ENCODE measurements at places on chromosomes 6 and 20. TPM values are rescaled to one million over a fixed set of nuclear protein-coding genes. Genes with fewer than 3 reads are reported as not detected.
A peak's percentile ranks its signal among the peaks of the same experiment; 100 is the strongest.

ISM1 gene
- 14.5 TPM for total RNA-seq

FNDC11 gene
- not detected for total RNA-seq

CYP24A1 gene
- 5.9 TPM for total RNA-seq

CCN6 gene
- total RNA-seq = not detected

TENT5A gene
- 20.6 TPM for total RNA-seq

TXLNB gene
- total RNA-seq = 0.49 TPM

GRCh38 chr20:4604580-4604979 lies 117.1 kb upstream of the PRND start:
- H3K4me3 ChIP-seq = no peak overlapping the region
- no peaks in the 10 kb centered on the region for H3K27me3 ChIP-seq
- no peak overlapping the region for H3K27ac ChIP-seq
- peaks cover 6% of the 10 kb centered on the region for H3K4me1 ChIP-seq

DNA sequence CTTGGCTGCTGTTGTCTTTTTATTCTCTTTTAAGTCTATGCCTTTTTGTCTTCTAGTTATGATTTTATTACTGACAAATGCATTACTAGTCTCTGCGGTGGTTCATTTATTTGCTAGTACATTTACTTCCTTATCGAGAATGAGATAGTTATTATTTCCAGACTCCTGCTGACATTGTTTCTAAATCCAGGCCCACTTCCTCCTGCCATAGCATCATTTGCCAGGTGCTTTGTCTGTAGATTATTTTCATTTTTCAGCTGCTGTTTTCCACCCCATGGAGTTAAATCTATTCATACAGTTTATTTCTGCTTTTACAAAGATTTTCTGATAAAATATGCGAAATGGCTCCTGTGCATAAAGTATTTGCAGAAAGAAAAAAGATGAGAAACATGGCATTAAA lies 459.7 kb downstream of the MMUT start:
- peaks cover 9% of the 10 kb centered on the region for H3K4me1 ChIP-seq
- no peaks in the 10 kb centered on the region for H3K36me3 ChIP-seq
- no peaks in the 10 kb centered on the region for H3K27me3 ChIP-seq
- no peak for DNase-seq
- H3K27ac ChIP-seq = no peak overlapping the region

DNA sequence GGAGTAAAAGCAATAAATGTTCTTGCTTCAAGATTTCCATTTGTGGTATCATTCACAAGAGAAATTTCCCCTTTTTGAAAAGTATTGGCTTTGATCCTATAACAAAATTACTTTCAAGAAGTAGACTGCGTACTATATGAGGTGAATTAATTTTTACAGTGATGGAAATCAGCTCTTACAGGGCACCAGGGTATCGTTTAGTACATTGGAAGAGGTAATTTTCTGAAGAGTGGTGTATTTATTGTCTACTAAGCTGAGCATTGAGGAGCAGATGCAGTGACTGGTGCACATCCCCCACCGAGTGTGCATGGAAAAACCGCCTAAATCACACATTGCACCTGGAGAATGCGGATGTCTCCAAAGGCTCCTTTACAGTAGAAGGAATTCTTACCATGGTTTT lies 209.5 kb downstream of the SAMD5 start:
- H3K27me3 ChIP-seq = no peaks in the 10 kb centered on the region
- no peak overlapping the region for H3K27ac ChIP-seq
- H3K36me3 ChIP-seq = no peaks in the 10 kb centered on the region
- DNase-seq = no peak

DNA sequence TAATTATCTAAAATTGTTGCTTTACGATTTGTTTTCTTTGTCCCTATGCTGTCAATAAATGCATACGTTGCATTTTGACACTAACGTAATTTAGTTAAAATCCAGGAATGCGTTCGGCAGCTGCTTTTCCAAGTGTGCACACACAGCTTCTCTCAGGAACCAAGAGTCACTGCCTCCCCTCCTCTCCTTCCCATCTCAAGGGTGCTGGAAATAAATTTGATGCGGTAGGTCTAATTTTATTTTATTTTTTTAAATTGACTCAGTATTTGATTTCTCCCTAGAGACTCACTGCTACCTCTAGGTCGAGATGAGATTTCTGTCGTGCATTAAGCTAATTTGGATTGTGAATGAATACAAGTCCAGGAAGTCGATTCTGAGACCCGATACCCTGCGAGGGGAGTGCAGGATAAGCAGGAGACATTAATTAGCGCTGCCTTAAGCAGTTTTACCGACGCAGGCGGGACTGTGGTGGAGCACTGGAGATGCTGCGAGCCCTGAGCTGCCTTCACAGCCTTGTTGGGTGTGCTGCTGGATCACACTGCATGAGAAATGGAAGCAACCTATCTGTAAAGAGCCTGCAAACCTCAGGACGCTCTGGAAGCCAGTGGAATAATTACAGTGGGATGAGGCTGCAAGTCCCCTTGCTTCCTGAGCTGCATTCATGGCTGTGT lies 381.2 kb downstream of the C6orf118 start:
- H3K4me3 ChIP-seq = no peak overlapping the region
- no peaks in the 10 kb centered on the region for H3K27me3 ChIP-seq
- H3K4me1 ChIP-seq = no peaks in the 10 kb centered on the region
- H3K27ac ChIP-seq = no peak overlapping the region

GRCh38 chr6:100959280-100959679 lies 78.2 kb upstream of the ASCC3 start:
- H3K4me1 ChIP-seq = no peaks in the 10 kb centered on the region
- no peak for DNase-seq
- H3K27ac ChIP-seq = no peak overlapping the region
- H3K27me3 ChIP-seq = no peaks in the 10 kb centered on the region
- H3K36me3 ChIP-seq = no peaks in the 10 kb centered on the region
- H3K4me3 ChIP-seq = no peak overlapping the region

- H3K27me3 ChIP-seq = no peaks in the 10 kb centered on the region
- no peak for DNase-seq
- peak overlapping the region; percentile 36 for H3K27ac ChIP-seq
- no peak overlapping the region for H3K4me3 ChIP-seq
- H3K4me1 ChIP-seq = peaks cover 26% of the 10 kb centered on the region
- no peaks in the 10 kb centered on the region for H3K36me3 ChIP-seq
Observed at GRCh38 chr6:2817903-2818443, 23.7 kb downstream of the SERPINB1 start.

GRCh38 chr6:4271761-4272470 lies 136.5 kb upstream of the ECI2 start:
- DNase-seq = no peak
- H3K36me3 ChIP-seq = no peaks in the 10 kb centered on the region
- no peaks in the 10 kb centered on the region for H3K27me3 ChIP-seq
- H3K27ac ChIP-seq = no peak overlapping the region

DNA sequence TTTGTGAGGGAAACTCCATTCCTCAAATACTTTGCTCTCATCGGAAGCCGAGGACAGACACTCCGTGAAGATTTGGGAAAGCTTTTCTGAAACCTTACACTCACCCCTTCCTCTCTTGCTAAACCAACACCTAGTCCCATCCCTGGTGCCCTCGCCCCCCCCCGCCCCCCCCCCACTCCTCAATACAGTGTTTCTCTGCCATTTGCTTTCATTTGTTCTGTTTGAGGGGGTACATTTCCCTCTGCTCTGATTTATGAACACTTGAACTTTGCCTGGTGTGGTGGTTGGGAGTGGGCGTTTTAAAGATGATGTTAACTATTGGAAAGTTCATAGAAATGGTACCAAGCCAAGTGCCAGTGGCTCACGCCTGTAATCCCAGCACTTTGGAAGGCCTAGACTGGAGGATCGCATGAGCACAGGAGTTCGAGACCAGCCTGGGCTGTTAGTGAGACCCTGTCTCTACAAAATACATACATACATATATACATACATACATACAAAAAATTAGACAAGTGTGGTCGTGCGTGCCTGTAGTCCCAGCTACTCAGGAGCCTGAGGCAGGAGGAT lies 1.1 kb downstream of the RAB32 start:
- no peaks in the 10 kb centered on the region for H3K36me3 ChIP-seq
- H3K4me3 ChIP-seq = peak overlapping the region; percentile 84
- peaks cover 40% of the 10 kb centered on the region for H3K4me1 ChIP-seq
- H3K27ac ChIP-seq = peak overlapping the region; percentile 97

GRCh38 chr20:9261781-9262180 lies 192.9 kb downstream of the PLCB4 start:
- H3K4me3 ChIP-seq = no peak overlapping the region
- H3K27me3 ChIP-seq = no peaks in the 10 kb centered on the region
- H3K4me1 ChIP-seq = peaks cover 6% of the 10 kb centered on the region
- DNase-seq = no peak

GRCh38 chr6:44078827-44079671 lies 48.2 kb downstream of the MRPL14 start:
- no peak overlapping the region for H3K27ac ChIP-seq
- no peaks in the 10 kb centered on the region for H3K36me3 ChIP-seq
- no peak overlapping the region for H3K4me3 ChIP-seq
- peaks cover 44% of the 10 kb centered on the region for H3K4me1 ChIP-seq
- no peaks in the 10 kb centered on the region for H3K27me3 ChIP-seq
- no peak for DNase-seq

- no peak overlapping the region for H3K27ac ChIP-seq
- H3K4me3 ChIP-seq = no peak overlapping the region
- H3K27me3 ChIP-seq = no peaks in the 10 kb centered on the region
- H3K4me1 ChIP-seq = peaks cover 7% of the 10 kb centered on the region
- no peak for DNase-seq
- no peaks in the 10 kb centered on the region for H3K36me3 ChIP-seq
Observed at GRCh38 chr20:56347628-56348304, 11.0 kb upstream of the FAM210B start.

DNA sequence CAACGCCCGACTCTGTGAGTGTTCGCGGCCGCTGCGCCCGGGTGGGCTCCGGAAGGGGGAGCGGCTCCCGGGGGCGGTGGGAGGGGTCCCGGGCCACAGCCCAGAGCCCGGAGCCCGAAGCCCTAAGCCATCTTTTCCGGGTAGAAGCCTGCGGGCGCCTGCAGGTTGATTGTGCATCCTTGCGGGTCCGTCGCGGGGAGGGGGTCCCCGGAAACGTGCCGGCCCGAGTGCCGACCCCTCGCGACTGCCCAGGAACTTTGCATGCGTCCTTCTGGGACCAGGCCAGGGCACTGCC lies 413 bp downstream of the PTPRA start:
- peak overlapping the region; percentile 87 for H3K4me3 ChIP-seq
- H3K4me1 ChIP-seq = peaks cover 73% of the 10 kb centered on the region
- H3K36me3 ChIP-seq = no peaks in the 10 kb centered on the region
- H3K27me3 ChIP-seq = no peaks in the 10 kb centered on the region
- DNase-seq = no peak
- H3K27ac ChIP-seq = peak overlapping the region; percentile 83

DNA sequence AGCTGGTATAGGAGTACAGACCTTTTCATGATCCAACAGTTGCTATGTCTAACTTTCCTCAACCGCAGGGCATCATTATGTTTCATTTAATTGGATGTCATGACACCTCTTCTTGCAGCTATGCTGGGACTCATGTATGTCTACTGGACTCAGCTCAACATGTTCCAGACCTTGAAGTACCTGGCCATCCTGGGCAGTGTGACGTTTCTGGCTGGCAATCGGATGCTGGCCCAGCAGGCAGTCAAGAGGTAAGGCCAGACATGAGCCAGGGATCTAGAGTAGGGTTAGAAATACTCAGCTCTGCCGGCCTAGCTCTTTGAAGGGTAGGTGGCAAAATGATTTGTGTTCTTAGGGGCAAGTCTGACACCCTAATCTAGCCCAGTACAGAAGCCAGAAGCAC lies 25.2 kb downstream of the GHRH start:
- H3K4me3 ChIP-seq = no peak overlapping the region
- DNase-seq = no peak
- H3K36me3 ChIP-seq = no peaks in the 10 kb centered on the region
- peaks cover 19% of the 10 kb centered on the region for H3K4me1 ChIP-seq
- H3K27me3 ChIP-seq = no peaks in the 10 kb centered on the region

- H3K4me1 ChIP-seq = peaks cover 8% of the 10 kb centered on the region
- H3K4me3 ChIP-seq = no peak overlapping the region
- no peaks in the 10 kb centered on the region for H3K36me3 ChIP-seq
- no peak overlapping the region for H3K27ac ChIP-seq
- H3K27me3 ChIP-seq = no peaks in the 10 kb centered on the region
Observed at GRCh38 chr6:16228043-16228442, 10.3 kb upstream of the GMPR start.

DNA sequence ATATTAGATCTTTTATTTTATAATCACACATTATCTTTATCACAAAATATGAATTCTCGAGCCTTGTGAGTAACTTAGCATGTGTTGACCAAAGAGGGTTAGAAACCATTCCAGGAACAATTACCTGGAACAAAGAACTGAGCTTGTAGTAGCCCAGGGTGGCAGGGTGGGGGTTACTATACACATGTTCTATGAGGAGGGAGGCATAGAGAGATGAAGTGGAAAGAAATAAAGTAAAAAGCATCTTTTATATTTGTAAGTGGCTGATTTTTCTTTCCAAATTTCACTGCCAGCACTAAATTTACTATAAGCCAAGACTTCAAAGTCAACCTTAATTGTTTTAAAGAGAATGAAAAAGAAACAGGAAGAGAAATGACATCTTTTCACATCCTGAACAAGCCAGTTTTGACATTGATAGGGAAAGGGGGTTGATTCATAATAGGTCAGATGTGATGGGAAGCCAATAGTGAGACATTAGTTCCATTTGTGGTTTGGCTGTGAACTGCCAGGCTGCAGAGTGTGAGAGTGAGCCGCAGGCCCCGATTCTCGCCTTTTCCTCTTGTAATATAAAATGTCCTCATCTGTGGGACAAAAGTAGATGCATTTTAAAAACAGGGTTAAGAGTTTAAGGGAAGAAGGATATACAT lies 52.7 kb upstream of the MYB start:
- no peak overlapping the region for H3K4me3 ChIP-seq
- no peaks in the 10 kb centered on the region for H3K36me3 ChIP-seq
- no peaks in the 10 kb centered on the region for H3K27me3 ChIP-seq
- no peak for DNase-seq
- H3K27ac ChIP-seq = no peak overlapping the region

DNA sequence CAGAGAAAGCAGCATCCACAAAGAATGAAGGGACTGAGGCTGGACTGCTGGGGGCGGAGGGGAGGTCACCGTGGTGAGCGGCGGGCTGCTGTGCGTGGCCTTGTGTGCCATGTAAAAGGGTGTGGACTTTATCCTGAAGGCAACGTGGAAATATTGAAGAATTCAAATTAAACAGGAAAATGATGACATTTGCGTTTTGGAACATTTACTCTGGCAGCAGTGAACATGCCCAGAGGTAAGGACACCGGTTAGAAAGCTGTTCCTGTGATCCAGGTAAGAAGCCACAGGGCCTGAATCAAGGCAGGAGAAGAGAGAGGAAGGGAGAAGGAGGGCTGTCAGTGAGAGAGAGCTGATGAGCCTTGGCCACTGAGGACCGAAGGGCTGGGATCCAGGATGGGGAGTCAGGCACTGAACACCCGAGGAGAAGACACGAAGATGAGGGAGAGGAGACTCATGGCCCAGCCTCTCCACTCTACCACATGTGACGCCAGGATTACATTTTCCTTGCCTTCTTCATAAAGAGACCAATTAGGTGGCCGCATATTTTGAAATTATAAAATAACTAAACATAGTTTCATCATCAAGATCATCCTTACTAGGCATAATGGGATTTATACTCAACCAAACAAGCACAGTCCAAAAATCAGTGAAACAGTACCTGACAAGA lies 58.4 kb downstream of the TRAM2 start:
- peak overlapping the region; percentile 91 for H3K27ac ChIP-seq
- no peak for DNase-seq
- no peaks in the 10 kb centered on the region for H3K36me3 ChIP-seq
- H3K4me3 ChIP-seq = peak overlapping the region; percentile 4
- peaks cover 70% of the 10 kb centered on the region for H3K4me1 ChIP-seq

Measured in vagina (tissue), 2 donors.